Breast epithelium (tissue), 4 donors: ENCODE measurements at places on chromosomes 4 and X. TPM values are rescaled to one million over a fixed set of nuclear protein-coding genes. Genes with fewer than 3 reads are reported as not detected.

DNA sequence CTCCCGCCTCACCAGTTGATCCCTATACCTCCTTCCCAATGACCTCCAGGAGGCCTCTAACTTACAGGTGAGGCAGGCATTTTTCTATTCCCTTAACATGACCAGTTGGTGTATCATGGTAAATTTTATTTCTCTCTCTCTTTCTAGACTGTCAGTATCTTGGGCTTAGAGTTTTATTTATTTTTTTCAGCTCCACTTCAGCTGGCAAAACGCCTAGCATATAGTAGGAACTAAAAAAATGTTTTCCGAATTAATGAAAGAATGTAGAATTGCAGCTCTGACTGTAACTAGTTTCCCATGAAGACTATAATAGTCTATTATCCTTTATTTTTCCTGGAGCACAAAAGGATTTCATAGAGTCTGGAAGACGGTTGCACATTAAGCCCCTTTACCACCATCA, 84.8 kb downstream of the PDE5A start:
- DNase-seq: no peak

DNA sequence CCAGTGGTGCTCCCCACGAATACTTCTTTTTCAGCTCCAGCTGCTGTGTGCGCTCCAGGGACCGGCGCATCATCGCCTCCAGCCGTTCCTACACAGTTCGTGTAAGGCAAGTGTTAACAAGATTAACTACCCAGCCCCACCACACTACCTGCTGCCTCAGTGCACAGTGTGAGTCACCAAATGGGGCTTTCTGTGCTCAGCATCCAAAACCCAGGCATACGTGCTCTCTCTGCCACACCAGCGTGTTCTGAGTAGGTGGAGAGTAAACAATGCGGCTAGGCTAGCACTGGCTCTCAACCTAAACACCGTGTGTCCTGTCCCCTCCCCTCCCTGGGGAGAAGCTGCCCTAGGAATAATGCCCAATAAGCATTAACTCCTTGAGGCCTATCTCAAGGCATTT, 60.0 kb downstream of the MAP7D2 start:
- no peak for DNase-seq

DNA sequence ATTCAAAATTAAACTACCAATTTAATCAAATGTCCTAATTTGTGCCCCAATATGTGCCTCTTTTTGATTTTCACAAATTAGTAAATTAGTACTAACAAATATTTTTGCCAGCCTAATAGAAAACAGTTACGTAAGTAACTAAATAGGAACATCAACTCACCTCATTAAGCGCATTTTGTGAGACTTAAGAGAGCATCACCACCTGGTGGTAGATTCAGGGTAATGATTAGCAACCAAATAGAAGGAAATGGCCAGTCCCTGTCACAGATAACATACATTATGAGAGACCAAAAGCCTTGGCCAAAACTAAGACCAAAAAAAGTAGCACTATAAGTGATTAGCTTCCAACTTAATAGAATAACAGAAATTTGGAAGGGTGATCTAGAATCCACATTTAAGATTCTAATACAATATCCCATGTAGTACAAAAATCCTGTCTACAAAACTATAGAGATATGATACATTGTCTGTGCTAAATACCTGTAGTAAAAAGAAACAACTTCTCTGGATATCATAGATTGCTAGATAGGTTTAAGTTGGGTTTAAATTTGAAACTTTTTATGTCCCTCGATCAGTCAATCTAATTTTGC, 46.7 kb downstream of the C4orf46 start:
- no peak for DNase-seq

DNA sequence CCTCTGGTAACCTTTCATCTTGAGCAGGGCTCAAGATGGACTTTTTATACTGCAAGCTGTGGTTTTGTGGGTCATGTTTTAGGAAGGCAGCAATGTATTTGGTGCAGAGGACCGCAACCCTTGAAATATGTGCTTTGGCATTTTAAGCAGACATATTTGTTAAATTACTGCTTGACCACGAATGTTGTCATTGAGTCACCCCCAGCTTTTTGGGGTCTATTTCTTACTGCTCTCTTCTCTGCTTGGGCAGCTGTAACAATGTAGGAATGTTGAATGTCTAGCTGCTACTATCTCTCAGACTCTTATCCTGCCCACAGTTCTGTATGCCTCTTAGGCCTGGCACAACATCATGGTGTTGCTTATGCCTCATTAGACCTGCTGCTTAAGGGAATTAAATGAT, 6.0 kb downstream of the RBPJ start:
- DNase-seq: no peak

- no peak for DNase-seq
Measured at GRCh38 chrX:78769101-78769755, 21.7 kb downstream of the LPAR4 start.

- no peak for DNase-seq
Measured at GRCh38 chr4:153602758-153603157, 81.3 kb upstream of the TLR2 start.

DNA sequence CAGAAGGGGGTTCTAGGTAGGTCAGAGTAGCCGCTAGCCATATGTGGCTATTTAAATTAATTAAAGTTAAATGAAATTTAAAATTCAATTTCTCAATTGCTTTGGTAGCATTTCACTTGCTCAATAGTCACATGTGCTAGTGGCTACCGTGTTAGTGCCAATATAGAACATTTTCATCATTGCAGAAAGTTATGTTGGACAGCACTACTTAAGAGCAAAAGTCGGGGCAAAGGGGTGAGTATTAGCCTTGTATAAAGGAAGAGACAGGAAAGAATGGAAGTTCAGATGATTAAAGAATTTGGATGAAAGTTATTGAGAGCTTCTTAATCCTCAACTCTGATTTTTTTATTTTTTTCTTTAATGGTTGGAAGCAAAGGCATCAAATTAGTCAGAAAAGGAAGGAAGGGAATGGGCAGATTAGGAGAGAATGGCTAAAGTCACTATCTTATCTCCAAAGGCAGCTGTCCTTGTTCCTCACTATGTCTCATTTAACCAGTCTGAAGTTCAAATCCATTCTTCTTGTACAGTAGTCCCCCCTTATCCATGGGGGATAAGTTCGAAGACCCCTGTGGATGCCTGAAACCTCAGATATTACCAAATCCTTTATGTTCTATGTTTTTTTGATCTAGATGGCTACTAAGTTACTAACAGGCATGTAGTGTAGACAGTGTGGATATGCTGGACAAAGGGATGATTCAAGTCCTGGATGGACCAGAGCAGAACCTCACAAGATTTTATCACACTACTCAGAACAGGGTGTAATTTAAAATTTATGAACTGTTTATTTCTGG, 22.9 kb downstream of the OCIAD1 start:
- DNase-seq: no peak

DNA sequence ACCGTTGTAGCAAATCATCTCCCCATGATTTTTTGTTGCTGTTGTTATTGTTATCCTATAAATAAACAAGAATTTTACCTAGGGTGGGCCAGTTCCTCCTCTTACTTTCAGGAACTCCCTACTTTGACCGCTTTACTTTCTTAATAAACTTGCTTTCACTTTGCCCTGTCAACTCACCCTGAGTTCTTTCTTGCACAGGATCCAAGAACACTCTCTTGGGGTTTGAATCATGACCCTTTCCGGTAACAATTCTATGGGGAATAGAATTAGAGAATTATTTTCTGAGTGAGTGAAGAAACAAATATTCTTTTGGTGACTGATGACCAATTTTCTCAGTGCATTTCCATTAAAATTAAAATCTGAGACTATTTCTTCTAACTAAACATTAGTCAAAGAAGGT, 584.0 kb upstream of the TENM3 start:
- DNase-seq: no peak

DNA sequence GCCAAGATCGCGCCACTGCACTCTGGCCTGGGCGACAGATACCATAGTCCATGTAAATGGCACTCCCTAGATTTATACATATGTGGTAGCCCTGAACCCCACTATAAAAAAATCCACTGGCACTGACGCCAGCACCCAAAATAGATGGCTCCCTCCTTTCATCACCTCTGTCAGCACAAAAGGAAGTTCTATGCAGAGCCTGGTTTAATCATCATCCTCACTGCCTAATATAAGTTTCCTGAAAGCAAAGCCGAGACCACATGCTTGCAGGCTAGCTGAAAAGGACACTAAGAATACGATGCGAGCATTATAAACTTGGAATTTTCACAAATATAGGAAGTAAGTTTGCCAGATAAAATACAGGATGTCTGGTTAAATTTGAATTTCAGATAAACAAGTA, 27.5 kb upstream of the DOCK11 start:
- DNase-seq: no peak

DNA sequence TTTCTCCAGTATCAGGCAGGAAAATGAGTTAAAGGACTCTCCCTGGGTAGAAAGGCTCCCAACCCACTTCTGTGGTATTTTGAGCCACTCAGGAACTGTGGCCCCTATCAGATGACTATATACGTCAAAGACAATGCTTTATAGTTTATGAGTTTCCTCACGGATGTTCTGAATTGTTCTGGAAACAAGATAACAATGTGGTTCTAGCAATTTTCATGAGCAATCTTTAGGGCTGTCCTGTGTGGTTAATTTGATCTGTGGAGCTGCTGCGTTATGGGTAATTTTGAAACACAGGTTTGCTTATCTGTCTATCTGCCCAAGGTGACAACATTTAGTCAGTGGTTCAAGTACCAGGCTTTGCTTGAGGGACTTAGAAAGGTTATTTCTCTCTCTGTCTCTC, 46.7 kb upstream of the IL2 start:
- no peak for DNase-seq

DNA sequence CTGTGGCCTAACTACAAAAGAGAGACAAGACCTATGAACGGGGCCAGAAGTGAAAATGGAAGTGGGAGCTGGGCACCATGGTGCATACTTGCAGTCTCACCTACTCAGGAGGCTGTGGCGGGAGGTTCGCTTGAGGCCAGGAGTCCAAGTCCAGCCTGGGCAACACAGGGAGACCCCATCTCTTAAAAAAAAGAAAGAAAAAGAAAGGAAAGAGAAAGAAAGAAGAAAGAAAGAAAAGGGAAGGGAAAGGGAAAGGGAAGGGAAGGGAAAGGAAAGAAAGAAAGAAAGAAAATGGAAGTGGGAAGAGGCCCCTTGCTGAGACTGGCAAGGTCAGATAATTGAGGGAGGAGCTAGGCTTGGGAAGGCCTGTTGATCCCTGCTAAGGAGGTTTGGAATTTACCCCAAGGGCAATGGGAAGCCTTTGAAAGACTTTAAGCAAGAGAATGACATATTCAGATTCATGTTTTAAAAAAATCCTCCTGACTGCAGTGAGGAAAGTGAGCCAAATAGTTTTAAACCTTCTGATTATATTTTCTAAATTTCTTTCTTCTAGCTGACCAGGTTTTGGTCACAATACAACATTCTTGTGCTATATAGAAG, 17.7 kb upstream of the HERC5 start:
- peak; percentile 36 for DNase-seq

DNA sequence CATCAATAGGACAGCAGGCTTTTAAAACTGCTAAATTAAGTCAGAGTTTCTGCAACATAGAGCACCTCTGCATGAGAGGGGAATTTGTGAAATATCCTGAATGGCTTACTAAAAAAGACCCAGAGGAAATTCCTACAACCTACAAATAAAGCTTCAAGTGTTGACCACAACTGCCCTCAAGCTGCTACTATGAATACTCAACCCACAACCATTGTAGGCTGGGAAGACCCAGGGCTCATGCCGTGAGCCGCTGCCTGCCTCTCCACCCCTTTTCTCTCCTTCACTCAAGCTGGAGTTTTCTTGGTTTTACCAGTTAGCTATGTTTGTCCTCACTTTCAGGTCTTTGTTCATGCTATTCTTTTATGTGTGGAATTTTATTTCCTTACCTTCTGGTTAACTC, 151.6 kb downstream of the EMCN start:
- DNase-seq: no peak

GRCh38 chrX:41526925-41527324, 79.8 kb downstream of the NYX start:
- DNase-seq: no peak

GRCh38 chr4:135670548-135670947, 1469.0 kb upstream of the PABPC4L start:
- no peak for DNase-seq

GRCh38 chrX:18354369-18355223, at the start of gene SCML2:
Gene SCML2, minus strand, starts transcription at chrX:18354688. Its CDS starts 20,617 bp downstream, at chrX:18334071.
- DNase-seq: no peak

DNA sequence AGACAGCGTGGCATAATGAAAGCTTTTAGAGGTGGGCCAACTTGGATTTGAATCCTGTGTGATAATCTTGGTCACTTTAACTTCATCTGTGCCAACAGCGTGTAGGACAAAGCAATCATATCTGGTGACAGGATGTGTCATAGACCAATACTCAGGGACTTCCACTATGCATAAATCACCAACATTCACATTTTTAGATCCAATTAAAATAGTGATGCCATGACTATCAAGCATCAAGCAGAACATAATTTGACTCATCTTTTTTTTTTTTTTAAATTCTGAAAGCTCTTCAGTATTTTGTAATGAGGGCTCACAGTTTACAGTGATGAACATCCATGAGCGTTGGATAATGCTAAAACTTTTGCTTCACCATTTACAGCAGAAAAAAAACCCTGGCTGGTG, 27.3 kb upstream of the RAPGEF2 start:
- DNase-seq: no peak

- DNase-seq: no peak
Measured at GRCh38 chr4:101086801-101087586, 260.3 kb downstream of the PPP3CA start.

GRCh38 chr4:112735474-112735951, 98.6 kb downstream of the LARP7 start:
- no peak for DNase-seq

DNA sequence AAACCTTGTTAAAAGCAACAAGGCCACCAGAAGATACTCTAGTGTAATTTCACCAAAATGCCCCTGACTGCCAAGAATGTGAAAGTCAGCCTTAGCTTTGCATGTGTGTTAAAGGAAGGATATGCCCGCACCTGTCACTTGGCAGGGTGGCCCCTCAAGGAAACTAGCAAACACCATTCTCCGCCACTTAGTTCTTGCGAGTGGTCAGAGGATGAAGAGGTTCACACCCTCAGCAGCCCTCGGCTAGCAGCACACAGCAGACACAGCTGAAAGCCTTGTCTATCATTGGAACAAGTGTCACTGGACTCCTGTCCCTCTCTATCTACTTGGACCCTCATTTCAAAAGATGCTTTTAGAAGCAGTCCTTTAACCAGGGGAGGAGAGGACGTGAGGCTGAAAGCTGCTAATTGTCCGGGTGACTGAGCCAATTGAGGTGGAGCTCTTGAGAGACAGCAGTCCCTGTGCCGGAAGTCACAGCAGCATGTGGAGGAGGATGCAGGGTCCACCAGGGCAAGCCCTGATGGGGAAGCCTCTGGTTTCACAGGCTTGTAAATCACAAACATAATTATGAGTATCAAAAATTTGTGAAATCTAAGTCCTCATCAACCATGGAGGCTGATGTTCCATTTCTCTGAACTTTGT, 18.0 kb downstream of the HHIP start:
- DNase-seq: no peak

- DNase-seq: no peak
Measured at GRCh38 chr4:22031423-22031822, 82.9 kb upstream of the KCNIP4 start.

Gene FATE1
- not detected for total RNA-seq

Gene SMPX
- total RNA-seq: not detected

Gene PCDH7
- total RNA-seq: 6.1 TPM

Gene NAP1L2
- total RNA-seq: 5.3 TPM

Gene TRAM1L1
- 1.4 TPM for total RNA-seq

Gene HNRNPDL
- 253 TPM for total RNA-seq

Gene IGSF1
- total RNA-seq: 0.96 TPM

Gene UGT2B10
- total RNA-seq: not detected
